Activated CD8-positive, alpha-beta memory T cell treated with anti-CD3 and anti-CD28 coated beads for 1 hour (primary cell): ENCODE measurements at places on chromosomes 5 and 9.

DNA sequence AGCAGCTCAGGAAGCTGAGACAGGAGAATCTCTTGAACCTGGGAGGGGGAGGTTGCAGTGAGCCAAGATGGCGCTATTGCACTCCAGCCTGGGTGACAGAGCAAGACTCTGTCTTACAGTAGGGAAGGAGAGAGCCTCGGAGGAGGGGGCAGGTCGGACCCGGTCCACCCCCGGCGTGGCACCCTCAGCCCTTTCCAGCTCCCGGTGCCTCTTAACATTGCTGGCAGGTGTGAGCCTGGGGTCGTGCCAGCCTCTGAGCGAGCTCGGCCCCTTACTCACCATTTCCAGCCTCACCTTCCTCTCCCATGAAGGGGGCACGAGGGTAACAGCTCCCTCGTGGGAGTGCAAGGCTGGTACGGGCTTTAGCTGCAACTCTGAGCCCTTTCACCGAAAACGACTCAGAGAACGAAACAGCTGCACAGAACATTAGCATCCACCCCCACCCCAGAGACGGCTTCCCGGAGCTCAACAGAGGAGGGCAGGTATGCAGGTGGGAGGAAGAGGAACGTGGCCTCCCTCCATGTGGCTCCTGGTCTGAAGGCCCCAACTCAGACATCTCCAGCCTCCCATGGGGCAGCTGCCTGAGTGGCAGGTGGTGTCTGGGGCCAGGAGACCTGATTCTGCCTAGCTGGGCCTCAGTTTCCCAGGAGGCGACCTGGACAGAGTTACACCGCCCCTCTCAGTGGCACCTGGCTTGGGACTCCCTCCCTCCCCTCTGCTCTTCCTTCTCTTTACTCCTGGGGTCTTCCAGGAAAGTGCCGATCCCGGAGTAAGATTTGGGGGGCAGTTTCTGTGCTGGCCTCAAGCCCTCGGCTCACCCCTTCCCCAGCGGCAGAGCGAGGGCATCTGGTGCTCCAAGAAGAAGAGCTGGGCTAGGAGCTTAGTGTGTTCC lies 28.5 kb upstream of the ABO start:
- no peak for DNase-seq

DNA sequence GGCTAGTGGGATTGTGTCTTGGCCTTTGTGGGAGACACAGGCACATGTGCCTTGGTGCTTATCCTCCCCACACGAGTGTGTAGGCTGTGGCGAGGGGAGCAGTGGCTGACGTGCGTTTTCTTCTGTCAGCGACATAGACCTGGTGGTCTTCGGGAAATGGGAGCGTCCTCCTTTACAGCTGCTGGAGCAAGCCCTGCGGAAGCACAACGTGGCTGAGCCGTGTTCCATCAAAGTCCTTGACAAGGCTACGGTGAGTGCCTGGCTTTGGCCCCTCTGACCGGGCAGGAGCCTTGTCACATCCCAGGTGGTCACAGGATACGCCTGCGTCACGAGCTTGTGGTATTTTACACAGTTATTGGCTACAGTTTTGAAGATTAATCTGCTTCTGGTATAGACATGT lies 26.4 kb downstream of the TENT4A start:
- no peak for DNase-seq

DNA sequence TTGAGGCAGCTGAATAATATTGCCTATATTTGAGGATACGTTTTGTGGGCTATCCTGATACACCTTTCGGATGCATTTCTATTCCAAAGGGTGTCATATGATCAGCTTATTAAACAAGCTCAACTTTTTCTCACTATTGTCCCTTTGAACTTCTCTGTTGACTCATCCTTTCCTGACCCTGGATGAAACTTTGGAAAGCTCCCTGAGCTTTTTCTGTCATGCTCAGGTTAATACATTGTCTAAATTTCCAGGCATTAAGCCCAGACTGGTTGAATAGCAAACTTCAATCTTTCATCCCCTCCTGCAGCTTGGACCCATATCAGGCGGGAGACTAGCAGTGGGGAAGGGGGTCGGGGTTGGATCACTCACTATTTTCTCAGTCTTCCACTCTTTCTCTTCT lies 104.9 kb upstream of the PTPN3 start:
- no peak for DNase-seq

GRCh38 chr5:143073766-143074165 lies 303.6 kb downstream of the ARHGAP26 start:
- DNase-seq, result no peak

DNA sequence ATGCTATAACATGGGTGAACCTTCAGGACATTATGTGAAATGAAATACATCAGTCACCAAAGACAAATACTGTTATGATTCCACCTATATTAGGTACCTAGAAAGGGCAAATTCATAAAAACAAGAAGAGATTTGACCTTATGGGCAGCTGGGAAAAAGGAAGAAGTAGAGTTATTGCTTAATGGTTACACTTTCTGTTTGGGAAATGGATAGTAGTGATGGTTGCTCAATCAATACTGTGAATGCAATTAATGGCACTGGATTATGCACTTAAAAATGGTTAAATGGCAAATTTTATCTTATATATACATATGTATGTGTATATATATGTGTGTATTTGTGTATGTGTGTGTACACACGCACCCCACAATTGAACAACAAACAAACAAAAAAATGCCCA lies 15.2 kb downstream of the FKBP15 start:
- no peak for DNase-seq

- no peak for DNase-seq
These were observed 138.6 kb upstream of the PLCXD3 start for GRCh38 chr5:41648996-41649395.

DNA sequence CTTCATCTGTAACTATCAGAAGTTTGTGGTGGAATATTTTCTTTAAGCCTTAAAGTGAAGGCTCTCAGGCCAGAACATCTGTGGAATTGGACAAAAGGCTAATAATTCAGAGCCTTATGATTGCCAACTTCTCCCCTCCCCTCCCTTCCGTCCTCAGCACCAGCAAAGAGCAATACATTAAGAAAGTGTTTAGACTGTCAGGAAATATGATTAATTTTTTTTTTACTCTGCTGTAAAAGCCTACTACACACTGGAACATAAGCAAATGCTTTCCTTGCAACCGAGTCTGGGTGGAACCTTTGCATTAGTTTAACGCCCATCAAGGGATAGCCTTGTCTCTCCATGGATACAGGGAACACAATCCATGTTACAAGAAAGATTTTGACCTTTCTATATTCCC lies 110.3 kb upstream of the TARS1 start:
- DNase-seq, result no peak

GRCh38 chr5:130541617-130542221 lies 623.3 kb downstream of the HINT1 start:
- DNase-seq, result no peak
